ENCODE measurements at places on chromosomes 12 and 14. TPM values are rescaled to one million over a fixed set of nuclear protein-coding genes. Genes with fewer than 3 reads are reported as not detected.

Gene KLRD1
- total RNA-seq: not detected

DNA sequence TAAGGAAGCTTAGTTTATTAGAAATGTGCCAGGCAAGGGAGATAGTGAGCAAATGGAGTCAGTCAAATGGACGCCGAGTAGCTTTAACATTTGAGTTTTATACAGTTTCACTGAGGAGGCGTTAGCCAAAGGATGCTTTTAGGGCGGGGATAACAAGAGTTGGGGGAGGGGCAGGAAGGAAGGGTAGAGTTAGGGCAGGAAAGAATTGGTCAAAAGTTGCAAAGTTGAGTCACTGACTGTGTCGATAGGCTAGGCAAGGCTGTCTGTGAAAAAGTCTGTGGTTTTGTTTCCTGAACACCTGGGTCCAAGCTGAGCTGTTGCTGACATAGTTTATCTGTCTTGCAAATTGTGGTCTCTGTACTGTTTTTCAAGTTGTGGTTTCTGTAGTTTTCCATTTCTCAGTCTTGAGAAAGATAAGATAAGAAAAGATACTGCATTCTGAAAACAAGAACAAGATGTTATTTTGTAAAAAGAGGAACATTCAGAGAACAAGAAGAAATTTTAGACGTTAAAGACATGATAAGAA lies 62.6 kb upstream of the RESF1 start:
- DNase-seq: peak; percentile 71

- DNase-seq: no peak
Measured at GRCh38 chr14:36505892-36506731, 13.9 kb downstream of the NKX2-1 start.

GRCh38 chr14:100828031-100828769 lies 2.3 kb downstream of the MEG3 start:
- DNase-seq: no peak

DNA sequence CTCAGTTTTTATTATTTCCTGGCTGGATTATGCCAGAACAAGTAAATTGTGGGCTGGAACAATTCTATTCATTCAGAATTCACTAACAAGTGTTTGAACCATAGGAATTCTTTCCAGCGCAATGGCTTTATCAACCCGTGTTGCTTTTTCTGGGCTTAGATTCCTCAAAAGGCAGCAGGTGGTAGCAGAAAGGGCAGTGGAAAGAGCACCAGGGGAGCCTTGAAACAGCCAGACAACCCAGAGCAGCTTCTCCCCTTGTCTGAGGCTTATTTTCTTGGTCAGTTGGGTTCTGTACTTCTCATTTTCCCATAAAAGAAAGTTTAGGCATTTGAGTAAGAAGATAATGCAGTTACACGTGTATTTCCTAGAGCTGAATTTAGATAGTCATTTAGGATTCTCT lies 130.7 kb downstream of the OTOGL start:
- no peak for DNase-seq
